Sciatic nerve (tissue), 2 donors: ENCODE measurements at places on chromosomes 16 and 17.
A peak's percentile ranks its signal among the peaks of the same experiment; 100 is the strongest.

DNA sequence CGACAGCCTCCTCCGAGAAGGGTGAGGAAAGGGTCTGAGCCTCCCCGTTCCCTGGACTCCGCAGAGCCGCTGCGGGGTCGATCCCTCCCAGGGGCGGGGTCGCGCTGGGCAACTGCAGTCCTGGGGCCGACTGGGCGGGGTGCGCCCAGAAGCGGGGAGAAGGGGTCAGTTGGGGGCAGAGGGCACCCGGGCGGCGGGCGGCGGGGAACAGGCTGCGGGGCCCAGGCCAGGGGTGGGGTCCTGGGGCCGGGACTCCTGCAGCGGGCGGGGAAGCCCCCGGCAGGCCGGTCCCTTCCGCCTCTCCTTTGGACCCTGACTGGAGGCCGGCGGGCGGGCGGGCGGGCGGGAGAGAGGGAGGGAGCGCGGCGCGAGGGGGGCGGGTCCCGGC is 352 bp downstream of the GGNBP2 start:
- DNase-seq: no peak

GRCh38 chr17:39636587-39636926 is 387 bp upstream of the STARD3 start:
- no peak for DNase-seq

DNA sequence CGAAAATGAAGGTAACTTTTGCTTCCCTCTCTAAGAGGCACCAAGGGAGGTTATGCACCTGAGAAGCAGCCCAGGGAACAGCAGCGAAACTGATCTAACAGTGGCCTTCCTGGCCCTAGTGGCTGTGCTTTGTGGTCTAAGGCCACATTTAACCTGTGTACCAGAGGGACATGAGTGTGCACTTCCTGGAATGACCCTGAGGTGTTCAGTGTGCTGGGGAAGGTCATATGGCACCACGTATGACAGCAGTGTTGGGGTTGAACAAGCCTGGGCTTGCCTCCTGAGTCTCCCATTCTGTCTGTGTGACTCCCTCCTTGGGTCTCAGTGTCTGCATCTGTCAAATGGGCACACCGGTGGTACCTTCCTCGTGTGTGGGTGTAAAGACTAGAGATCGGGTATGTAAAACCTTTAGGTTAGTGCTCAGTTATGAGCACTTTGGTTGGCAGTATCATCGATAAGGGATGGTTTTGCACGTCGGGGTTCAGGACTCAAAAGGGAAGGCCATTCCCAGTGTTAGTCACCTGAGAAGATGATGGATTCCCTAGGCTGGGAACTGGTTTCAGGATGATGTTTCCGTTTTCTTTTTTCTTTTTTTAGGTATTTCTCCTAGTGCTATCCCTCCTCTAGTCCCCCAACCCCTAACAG is 31.9 kb downstream of the PLCG2 start:
- no peak for DNase-seq

GRCh38 chr16:81593481-81593880 is 148.9 kb downstream of the CMIP start:
- no peak for DNase-seq

GRCh38 chr16:35631261-35631945 is 2172.0 kb downstream of the TP53TG3F start:
- DNase-seq: no peak

DNA sequence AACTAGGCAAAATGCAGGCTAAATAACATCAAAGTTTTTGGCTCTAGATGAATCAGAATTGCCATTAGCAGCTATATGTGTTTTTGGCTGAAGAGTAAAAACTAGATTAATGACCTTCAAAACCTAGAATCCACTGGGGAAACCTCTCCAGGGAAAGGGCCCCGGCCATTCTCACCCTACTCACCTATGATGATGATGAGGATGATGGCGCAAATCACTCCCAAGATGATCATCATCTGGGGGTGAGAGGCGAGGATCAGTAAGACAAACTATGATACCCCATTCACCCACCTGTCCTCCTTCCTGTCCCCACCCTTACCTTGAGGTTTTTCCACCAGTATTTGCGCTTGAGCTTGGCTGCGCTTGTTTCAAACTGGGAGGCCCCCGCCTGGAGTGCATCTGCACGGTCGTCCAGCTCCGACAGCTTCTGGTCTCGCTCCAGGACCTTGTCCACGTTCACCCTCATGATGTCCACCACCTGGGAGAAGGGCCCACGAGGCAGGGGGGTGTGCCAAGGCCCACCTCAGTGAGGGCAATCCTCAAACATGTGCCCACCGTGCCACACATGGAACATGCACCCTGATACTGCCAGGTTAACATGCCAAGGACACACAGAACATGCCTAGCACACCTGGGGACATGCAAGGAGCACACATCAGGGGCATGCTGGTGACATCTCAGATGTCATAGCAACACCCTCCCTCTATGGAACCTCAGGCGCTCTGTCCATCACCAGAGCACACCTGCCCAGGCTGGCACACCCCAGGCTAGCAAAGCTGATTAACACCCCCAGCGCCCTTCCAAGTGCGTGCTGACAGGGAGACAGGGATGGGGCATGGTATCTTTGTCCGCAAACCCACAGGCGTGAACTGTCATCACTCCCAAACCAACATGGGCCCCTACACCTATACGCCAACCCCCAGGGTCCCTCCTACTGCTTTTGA is 1.2 kb downstream of the VAMP2 start:
- DNase-seq: no peak

DNA sequence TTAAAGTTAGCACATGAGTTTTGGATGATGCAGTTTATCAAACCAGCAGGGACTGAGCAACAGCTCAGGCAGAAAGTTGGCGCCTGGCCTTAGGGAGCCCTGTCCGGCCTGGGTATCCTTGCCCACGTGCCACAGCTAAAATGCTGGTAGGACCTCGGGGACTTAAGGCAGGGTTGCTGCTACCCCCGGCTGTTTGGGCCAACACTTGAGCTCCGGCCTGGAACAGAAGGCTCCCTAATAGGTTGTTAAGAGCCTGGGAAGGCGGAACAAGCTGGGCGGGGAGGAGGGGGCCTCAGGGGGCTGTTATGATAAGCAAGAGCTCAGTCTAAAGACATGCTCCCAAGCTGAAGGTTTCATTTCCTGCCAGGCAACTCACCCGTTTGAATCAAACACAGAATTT is 39.7 kb downstream of the CUEDC1 start:
- DNase-seq: no peak

GRCh38 chr16:31874366-31875111 is 932 bp downstream of the ZNF267 start:
- no peak for DNase-seq

DNA sequence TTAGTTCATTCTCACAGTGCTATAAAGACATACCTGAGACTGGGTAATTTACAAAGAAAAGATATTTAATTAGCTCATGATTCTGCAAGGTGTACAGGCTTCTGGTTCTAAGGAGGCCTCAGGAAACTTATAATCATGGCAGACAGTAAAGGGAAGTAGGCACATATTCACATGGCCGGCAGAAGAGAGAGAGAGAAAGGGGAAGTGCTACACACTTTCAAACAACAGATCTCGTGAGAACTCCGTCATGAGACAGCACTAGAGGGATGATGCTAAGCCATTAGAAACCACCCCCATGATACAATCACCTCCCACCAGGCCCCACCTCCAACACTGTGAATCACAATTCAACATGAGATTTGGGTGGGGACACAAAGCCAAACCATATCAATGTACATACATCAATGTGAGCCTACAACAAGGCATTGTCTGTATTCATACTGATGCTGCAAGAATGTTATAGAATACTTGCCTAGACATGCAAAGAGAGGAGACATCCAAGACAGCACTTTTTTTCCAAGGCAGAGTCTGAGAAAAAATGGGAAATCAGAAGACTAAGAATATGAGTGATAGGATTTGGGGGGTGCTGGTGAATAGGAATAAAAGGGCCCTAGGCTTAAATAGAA is 114.8 kb upstream of the XYLT1 start:
- DNase-seq: no peak

GRCh38 chr17:79696610-79696982 is 34.1 kb upstream of the ENPP7 start:
- DNase-seq: no peak

- no peak for DNase-seq
Observed at GRCh38 chr16:76265434-76266045, 11.7 kb upstream of the CNTNAP4 start.

GRCh38 chr17:70539132-70539924 is 370.0 kb downstream of the KCNJ2 start:
- DNase-seq: no peak

GRCh38 chr16:129075-129474 is 9.4 kb downstream of the NPRL3 start:
- DNase-seq: no peak

DNA sequence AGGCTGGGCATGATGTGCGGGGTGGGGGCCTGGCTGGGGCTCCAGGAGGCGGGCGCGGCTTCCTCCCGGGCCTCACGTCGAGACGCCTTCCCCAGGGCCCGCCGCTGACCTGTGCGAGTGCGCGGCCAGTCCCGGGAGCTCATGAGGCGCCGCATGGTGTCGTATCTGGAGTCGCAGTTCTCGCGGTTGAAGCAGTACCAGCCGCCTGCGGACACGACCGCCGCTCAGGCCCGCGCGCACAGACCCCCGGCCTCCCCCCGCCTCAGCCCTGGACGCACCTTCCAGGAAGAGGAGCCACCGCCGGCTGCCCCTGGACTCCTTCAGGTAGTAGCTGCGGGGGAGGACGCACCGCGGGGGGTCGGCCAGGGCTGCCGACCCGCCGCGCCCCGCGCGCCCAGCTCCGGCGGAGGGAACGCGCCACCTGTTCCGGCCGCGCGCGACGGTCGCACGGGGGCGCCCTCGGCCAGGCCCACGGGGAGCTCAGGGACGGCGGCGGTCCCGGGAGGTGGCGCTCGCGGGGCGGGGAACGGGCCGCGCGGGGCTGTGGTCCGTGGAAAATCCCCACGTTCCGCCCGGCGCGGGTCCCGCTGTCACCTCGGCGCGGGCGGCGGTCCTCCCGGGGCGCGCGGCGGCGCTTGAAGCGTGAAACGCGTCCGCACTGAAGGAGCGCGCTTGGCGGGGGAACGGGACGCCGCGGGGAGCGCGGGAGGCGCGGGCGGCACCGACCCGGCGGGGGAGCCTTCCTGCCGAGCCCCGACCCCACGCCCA is 1.4 kb downstream of the NOTUM start:
- peak; percentile 85 for DNase-seq

DNA sequence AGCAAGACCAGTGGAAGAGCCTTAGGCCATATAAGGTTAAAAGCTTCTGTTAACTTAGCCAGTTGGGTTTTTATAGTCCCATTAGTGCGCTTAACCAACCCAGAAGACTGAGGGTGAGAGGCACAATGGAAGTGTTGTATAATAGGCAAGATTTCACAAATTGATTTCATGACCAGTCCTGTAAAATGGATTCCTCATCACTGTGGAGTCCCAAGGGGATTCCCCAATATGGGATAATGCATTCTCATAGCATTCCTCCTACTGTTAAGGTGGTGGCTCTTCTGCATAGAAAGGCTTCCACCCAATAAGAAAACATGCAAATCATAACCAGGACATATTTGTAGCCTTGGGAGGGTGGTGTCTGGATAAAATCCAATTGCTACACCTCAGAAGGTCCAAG is 22.1 kb upstream of the B4GALNT2 start:
- no peak for DNase-seq

- no peak for DNase-seq
Observed at GRCh38 chr17:58328195-58329034, at the start of gene TSPOAP1. Gene TSPOAP1 (minus strand): TSS chr17:58328795. CDS start chr17:58327920, 875 bp downstream.

- DNase-seq: peak; percentile 55
Observed at GRCh38 chr17:48045316-48046001, 2.7 kb upstream of the NFE2L1 start.

DNA sequence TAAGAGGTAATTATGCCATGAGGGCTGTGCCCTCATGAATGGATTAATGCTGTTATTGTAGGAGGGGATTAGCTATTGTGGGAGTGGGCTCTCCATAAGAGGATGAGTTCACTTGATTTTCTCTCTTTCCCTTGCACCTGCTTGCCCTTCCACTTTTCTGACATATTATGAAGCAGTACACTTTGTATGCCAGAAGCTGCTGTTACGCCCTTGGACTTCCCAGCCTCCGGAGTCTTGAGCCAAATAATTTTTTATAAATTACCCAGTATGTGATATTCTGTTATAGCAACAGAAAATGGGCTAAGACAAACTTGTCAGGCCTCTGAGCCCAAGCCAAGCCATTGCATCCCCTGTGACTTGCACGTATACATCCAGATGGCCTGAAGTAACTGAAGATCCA is 38.4 kb downstream of the PSMD12 start:
- DNase-seq: no peak

DNA sequence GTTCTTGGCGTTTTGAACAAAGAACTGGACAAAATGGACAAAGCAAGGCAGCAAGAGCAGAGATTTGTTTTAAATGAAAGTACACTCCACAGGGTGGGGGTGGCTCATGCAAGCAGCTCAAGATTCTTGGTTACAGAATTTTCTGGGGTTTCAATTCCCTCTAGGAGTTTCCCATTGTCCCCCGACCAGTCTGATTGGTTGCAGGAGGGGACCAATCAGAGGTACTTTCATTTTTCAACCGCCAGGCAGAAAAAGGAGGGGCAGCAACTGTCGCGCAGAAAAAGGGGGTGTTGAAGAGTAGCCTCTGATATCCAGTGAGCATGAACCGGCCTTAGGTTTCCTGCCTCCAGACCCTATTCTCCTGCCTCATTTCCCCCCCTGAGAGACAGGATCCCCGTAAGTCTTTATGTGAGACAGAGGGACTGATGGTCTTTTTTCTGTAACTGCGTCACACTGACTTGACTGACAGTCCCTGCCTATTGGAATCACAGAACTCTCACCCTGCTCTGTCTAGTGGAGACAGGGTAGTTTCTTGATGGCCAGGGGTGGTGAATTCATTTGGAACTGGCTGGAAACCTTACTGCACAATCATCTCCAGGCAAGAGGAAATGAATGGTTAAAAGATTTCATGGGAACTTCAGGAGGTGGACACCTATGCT is 59.4 kb upstream of the ALOX12 start:
- DNase-seq: no peak

DNA sequence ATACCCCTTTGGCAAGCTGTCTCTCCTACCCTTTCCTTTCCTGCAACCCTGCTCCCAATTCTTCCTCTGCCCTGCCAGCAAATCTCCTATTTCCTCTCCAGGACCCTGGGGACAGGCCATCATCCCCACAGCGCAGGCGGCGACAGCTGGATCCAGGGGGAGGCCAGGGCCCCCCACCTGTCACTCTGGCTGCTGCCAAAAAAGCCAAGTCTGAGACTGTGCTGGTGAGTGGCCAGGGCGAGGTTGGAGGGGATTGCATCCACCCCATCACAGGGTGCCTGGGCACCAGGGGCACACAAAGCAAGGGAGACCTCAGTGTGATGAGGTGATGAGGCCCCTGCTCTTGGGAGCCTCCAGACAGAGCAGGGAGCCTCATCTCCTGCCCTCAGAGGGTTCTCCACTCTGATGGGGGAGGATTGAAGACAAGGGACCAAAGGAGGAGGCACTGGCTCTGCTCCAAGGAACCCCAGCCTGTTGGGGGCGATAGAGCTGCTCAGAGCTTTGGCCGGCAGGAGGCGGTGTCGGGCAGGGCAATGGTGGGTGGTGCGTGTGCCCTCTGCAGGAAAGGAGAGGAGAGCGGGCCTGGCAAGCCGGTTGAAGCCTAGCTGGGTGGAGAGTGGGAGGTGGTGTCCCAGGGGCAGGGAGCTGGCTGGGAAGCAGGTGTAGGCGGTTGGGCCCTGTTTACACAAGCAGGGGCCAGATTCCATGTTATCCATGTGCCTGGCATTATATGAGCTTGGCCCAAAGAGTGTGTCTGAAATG is 15.6 kb upstream of the PDK2 start:
- no peak for DNase-seq

- no peak for DNase-seq
Observed at GRCh38 chr17:34303606-34304005, 15.6 kb upstream of the CCL8 start.
